ENCODE measurements at places on chromosomes 4 and X.

DNA sequence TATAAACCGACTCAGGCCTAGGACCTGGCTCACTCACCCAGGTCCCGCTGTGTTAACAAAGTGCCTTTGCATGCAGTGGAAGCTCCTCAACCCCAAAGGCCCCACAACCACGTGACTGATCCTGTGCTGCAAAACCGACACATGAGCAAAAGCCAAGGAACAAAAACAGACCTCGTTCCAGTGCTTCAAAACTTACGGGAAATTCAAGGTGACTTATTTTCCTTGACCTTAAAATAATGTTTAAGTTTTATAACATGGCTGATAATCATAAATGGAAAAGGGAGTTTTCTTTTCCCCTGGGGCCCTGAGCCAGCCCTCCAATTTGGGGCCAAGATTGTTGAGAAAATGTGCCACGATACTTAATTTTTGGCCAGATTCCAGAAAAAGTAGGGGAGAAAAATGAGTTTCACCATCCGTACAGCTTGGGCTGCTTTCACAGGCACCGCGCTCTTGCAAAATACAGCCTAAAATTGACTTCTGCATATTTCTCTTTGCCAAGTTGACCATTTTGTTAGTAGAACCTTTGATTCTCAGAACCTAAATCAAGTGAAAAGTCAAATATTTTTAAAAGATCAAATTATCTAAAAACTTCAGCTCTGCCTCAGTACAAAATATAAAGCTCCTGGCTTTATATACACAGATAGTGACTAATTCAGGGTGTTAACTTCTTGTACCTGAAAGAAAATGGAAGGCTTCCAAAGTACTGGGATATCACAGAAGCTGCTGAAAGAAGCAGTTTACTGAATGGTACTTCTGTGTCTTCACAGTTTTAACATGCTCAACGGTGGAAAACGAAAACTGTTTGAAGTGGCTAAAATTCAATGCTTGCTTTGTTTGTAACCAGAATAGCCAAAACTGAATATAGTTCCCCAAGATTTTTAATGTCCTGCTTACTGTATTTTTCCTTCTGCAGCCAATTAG, 93.8 kb downstream of the APBB2 start:
- DNase-seq, result no peak

GRCh38 chr4:20464381-20464780, 212.7 kb downstream of the SLIT2 start:
- no peak for DNase-seq

DNA sequence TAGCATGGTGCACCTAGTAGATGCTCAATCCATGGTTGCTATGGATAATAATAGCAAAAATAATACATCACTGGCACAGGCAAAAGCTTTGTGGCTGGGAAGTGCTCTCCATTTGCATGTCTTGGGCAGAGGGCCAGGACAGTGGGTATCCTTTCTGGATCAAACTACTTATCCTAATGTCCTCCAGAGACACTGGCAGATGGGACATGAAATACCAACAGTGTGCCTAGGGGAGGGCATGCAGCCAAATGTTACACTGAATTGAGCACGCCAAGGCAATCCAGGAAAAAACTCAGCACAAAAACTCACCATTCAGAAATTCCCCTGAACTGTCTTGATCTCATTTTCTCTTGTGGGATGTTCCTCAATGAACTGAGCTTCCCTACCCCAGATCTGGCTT, 98.6 kb upstream of the SCML1 start:
- no peak for DNase-seq

- DNase-seq, result no peak
These were observed 88.7 kb downstream of the CFAP299 start for GRCh38 chr4:80424225-80424581.

- peak; percentile 81 for DNase-seq
These were observed 51.3 kb upstream of the MAP3K15 start for GRCh38 chrX:19566359-19567222.

- no peak for DNase-seq
These were observed 18.4 kb downstream of the EFNB1 start for GRCh38 chrX:68847172-68847571.

GRCh38 chrX:56000729-56001128, 231.4 kb upstream of the KLF8 start:
- DNase-seq, result no peak

DNA sequence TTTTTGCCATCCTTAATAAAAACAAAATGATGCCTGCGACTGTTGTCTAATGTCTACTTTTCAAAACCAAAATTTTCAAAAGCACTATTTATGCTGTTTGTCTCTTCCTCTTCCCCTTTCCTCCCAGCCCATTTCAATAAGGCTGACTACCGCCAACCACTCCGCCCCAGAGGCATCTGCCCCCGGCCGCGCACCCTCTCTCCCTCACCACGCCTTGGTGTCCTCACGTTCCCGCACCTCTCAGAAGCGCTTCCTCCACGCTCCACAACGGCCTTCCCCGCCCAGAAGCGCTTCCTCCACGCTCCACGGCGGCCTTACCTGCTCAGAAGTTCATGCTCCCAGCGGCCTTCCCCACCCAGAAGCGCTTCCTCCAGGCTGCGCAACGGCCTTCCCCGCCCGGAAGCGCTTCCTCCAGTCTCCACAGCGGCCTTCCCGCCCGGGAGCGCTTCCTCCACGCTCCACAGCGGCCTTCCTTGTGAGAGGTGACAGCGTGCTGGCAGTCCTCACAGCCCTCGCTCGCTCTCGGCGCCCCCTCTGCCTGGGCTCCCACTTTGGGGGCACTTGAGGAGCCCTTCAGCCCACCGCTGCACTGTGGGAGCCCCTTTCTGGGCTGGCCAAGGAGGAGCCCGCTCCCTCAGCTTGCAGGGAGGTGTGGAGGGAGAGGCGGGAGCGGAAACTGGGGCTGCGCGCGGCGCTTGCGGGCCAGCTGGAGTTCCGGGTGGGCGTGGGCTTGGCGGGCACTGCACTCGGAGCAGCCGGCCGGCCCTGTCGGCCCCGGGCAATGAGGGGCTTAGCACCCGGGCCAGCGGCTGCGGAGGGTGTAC, 490.4 kb upstream of the ZFP42 start:
- no peak for DNase-seq

- DNase-seq, result peak; percentile 22
These were observed 41.5 kb downstream of the SMARCA5 start for GRCh38 chr4:143554728-143555597.

DNA sequence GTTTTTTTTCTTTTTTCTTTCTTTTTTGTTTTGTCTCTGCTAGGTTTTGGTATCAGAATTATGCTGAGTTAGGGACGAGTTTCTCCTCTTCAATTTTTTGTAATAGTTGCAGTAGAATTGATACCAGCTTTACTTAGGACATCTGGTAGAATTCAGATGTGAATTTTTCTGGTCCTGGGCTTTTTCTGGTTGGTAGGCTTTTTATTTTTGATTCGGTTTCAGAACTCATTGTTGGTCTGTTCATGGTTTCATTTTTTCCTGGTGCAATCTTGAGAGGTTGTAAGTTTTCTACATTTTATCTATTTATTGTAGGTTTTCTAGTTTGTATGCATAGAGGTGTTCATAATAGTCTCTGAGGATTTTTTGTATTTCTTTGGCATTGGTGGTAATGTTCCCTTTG, 498.1 kb upstream of the CPEB2 start:
- DNase-seq, result no peak

GRCh38 chr4:85607624-85608023, 132.7 kb downstream of the ARHGAP24 start:
- no peak for DNase-seq
